ENCODE measurements at places on chromosomes 2 and 18.

GRCh38 chr2:74739733-74740241 lies 85.7 kb downstream of the SEMA4F start:
- DNase-seq = no peak

- peak; percentile 46 for DNase-seq
Measured at GRCh38 chr2:199979832-199980628, 24.6 kb downstream of the MAIP1 start.

- no peak for DNase-seq
Measured at GRCh38 chr18:76410660-76411417, 84.2 kb downstream of the ZNF516 start.

DNA sequence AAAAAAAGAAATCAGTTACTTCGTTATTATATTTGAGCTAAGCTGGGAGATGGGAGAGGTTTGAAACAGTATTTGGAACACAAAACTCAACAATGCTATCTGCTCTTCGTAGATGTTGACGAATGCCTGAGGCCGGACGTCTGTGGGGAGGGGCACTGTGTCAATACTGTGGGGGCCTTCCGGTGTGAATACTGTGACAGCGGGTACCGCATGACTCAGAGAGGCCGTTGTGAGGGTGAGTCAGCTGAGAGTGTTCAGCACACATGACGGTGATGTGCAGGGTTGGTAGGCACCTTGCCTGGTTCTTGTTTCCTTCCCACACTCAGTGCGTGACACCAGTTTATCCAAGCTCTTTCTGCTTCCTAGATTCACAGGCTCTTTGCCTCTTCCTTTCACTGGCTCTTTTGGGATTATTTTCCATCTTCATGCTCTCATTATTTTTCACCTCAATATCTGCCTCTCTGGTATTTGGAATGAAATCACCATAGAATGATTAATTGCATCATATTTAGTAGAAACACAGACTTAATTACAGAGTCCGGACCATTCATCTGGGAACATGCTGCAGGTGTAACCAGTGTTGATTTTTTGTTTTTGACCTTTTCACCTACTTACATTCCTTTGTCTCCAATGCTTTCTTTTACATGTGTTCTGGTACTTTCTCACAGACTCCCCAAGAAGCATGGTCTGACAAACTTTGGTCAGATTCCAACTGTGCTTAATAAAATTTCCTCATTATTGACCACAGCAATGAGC lies 200.6 kb upstream of the RASGRP3 start:
- DNase-seq = peak; percentile 22

DNA sequence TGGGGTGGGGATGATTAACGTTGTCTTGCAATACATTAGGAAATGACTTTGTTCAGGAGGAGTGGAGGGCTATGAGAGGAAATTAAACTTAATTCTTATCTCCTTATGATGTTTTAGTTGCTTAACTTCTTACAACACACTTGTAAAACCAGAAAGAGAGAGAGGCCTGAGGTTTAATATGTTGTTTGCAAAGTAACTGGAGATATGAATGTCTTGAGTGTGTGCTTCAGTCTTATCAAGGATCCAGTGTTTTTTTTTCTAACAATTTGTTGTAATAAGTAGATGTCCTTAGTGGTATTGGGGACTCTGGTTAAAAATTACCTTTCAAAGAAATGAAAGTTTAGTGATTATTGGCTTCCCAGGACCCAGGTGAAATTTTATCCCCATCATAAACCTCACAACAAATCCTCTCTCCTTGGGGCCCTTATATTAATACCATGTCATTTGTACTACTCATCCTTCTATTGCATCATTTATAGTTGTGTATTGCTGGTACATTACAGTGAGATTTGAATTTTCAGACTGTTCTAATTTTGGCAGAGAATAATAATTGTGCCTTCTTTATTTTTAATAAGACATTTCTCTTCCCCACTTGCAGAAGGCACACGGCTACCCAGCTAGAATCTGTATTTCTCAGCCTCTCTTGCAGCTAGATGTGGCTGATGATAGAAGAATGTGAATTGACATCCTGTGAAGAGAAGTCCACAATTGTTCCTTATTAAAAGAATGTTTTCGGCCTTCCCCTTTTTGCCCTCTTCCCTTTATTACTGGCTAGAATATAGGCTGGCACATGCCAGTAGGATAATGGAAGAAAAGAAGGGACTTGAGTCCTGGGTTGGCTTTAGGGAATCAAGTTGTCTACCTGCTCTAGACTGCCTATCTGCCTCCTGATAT lies 91.9 kb upstream of the CXCR4 start:
- DNase-seq = no peak

DNA sequence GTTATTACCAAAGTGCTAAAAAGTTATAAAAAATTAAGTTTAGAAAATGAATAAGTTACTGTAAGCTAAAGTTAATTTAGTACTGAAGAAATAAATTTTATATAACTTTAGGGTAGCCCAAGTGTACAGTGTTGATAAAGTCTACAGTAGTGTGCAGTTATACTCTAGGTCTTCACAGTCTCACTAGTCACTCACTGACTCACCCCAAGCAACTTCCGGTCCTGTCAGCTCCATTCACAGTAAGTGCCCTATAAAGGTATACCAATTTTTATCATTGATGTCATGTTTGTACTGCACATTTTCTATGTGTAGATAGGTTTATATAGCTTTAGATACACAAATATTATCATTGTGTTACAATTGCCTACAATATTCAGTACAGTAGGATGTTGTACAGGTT lies 518.3 kb upstream of the PIK3C3 start:
- no peak for DNase-seq

DNA sequence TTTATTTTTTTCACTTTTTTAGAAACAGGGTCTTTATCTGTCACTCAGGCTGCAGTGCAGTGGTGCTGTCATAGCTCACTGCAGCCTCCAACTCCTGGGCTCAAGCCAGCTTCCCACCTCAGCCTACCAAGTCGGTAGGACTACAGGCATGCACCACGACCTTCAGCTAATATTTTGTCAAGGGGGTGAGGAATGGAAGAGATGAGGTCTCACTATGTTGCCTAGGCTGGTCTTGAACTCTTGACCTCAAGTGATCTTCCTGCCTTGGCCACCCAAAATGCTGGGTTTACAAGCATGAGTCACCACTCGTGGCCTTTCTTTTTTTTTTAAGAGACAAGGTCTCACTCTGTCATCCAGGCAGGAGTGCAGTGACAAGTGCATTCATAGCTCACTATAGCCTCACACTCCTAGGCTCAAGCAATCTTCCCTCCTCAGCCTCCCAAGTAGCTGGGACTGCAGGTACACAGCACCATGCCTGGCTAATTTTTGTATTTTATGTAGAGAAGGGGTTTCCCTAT lies 13.4 kb downstream of the PPP1R7 start:
- DNase-seq = no peak

DNA sequence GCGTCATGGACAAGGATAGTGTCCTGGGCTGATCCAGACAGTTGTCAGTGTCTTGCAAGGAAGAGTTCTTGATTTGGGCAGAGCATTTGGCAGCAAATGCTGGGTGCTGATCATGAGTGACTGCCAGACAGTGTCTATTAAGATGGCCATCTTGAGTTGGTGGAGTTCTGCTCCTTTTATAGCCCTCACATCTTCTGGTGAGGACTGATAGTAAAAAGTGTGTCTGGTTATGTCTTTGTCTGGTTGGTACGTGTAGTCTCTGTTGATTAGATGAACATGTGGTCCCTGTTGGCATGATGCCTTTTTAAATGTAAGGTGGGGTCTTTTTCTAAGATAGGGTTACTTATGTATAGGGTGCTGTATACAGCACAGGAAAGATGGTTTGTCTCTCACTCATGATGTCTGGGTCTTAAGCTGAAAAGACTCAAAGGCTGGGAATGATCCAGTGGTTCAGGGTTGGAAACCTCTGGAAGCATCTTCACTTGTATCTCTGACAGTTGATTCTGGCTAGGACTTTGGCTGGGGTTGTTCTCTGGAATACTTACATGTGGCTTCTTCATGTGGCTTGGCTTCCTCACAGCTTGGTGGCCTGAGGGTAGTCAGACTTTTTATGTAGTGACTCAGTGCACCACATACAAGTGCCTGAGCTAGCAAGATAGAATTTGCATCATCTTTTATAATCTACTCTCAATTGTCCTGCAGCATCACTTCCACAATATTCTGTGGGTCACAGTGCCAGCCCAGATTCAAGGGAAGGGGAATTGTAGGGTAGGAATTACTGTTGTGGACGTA lies 11.8 kb downstream of the MTX2 start:
- DNase-seq = no peak

DNA sequence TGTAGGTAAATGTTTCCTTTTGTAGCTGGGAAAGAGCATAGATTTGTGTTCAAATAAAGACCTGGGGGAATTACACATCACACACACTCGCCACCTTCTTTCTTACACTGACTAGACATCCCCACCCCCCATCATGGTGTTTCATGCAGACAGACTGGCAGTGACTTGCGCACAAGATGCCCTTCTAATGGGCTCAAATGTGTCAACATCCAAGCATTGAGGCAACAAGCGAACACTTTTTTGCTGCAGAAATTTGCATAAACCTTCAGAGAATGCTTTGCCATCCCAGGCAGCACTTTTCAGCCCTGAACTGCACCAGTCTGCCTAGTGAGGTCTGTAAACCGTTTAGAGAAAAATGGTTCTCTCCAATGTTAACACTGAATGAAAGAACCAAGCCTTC lies 4.5 kb downstream of the HOXD8 start:
- DNase-seq = no peak

DNA sequence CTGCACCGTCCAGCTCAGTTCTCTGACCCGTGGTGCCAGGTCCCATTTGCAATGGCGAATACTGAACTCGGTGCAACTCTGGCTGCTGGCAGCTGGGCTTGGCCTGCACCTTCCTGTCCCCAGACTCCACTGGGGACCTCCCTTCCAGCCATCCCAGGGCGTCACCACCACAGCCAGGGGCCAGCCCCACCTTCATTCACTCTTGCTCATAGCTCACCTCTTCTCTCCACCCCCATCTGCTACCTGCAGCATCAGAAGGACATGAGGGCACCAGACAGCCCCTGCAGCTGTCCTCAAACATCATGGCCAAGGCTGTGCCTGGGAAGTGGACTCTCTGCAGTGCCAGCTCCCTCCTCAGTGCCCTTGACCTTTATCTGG lies 16.2 kb upstream of the ALPI start:
- no peak for DNase-seq

GRCh38 chr2:218811382-218811781 lies 20.2 kb downstream of the PRKAG3 start:
- DNase-seq = no peak

DNA sequence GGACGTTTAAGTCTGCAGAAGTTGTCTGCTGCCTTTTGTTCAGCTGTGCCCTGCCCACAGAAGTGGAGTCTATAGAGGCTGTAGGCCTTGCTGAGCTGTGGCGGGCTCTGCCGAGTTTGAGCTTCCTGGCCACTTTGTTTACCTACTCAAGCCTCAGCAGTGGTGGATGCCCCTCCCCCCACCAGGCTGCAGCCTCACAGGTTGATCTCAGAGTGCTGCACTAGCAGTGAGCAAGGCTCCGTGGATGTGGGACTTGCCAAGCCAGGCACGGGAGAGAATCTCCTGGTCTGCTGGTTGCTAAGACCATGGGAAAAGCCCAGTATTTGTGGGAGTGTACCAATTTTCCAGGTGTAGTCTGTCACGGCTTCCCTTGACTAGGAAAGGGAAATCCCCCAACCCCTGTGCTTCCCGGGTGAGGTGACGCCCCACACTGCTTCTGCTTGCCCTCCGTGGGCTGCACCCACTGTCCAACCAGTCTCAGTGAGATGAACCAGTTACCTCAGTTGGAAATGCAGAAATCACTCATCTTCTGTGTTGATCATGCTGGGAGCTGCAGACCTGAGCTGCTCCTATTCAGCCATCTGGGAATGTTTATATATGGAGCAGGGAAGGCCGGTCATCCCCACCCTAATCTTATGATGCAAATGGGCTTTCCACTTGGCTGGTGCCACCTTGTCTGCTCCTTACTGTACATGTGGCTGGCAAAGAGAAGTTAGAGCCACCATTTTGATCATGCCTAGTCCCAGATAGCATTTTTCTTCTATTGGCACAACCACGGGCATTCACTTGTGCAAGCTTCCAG lies 156.9 kb upstream of the ITGA6 start:
- DNase-seq = no peak

DNA sequence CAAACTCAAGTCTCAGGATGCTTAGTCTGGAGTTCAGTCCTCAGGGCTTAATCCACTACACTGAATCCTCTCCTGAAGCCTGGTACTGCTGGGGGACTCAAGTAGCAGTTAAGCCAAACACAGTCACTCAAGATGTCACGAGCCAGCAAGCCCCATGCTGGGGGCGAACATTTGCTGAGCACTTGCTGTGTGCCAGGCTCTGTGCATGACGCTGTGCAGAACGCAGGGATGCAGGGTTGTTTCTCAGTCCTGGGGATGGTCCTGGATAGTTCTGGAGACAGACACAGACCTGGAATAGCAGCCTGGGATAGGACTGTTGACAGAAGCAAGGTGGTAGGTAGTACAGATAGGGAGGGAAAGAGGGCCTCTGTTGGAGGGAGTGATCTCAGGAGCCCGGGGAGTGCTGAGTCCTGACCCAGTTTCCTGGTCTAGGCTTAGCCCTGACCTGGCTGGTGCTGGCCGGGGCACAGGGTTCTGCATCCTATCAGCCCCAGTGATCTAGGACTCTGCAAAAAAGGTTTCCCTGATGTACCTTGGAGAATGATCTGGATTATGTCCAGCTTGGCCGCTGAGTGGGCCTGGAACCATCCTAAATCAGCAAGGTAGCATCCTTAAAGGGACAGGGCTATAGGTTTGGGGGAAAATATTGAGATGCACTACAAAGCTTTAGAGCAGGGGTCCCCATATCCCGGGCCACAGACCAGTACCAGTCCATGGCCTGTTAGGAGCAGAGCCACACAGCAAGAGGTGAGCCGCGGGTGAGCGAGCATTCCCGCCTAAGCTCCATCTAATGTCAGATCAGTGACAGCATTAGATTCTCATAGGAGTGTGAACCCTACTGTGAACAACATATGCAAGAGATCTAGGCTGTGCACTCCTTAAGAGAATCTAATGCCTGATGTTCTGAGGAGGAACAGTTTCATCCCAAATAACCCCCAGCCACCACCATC lies 54.7 kb upstream of the OTOF start:
- no peak for DNase-seq

- DNase-seq = no peak
Measured at GRCh38 chr2:31286961-31287550, 53.1 kb downstream of the EHD3 start.

DNA sequence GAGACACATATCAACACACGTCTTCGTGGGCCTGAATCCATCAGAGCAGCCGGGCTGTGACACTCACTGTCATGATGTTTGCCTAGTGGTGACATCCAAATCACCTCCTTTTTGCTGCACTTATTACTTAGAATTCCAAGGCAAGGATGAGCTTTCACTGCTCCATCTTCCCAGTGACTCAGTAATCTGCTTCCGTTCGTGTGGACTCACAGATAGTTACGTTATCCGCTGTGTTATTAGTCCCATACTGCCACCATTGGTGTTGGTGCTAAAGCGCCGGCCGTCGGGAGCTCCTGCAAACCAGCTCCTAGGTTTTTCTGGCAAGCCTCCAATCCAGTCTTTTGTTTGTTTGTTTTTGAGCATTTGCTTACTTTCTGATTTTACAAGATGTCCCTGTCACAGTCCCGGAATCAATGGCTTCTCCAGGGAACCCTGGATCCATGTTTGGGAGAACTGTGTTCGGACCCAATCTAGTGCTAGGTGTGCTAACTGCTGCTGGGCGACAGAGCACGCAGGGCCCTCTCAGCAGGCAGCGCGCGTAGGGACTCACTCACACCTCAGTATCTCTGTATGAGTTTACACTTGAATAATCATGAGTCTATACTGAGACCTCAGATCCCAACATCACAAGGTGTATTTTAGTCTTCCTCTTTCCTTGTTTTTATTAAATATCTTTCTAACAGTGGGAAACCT lies 42.6 kb downstream of the HDAC4 start:
- no peak for DNase-seq

All from stimulated activated CD8-positive, alpha-beta memory T cell treated with anti-CD3 and anti-CD28 coated beads, Interleukin-7, amount 100 ng/mL, for 48 hours (primary cell).